ENCODE measurements at places on chromosomes 1 and 21. TPM values are rescaled to one million over a fixed set of nuclear protein-coding genes. Genes with fewer than 3 reads are reported as not detected.

UBL4B gene
- not detected for total RNA-seq

MOV10 gene
- total RNA-seq: 9.1 TPM

PRAMEF18 gene
- total RNA-seq: not detected

NSUN4 gene
- total RNA-seq: 18.2 TPM

PTAFR gene
- 1.6 TPM for total RNA-seq

PRRX1 gene
- total RNA-seq: 2.2 TPM

MAD2L2 gene
- 65.7 TPM for total RNA-seq

ERG gene
- 2.5 TPM for total RNA-seq

FCGR3A gene
- 4.1 TPM for total RNA-seq

EFNA3 gene
- 11.3 TPM for total RNA-seq

URB2 gene
- 19.1 TPM for total RNA-seq

RYR2 gene
- 61.7 TPM for total RNA-seq

ITGB2 gene
- 8.5 TPM for total RNA-seq

NFIA gene
- 84.5 TPM for total RNA-seq

APOBEC4 gene
- total RNA-seq: not detected

PCP4 gene
- total RNA-seq: 2.5 TPM

GJA8 gene
- not detected for total RNA-seq

OR10J1 gene
- total RNA-seq: not detected

UBE2U gene
- not detected for total RNA-seq

CLCNKA gene
- total RNA-seq: not detected

FLG2 gene
- total RNA-seq: not detected

PTPRF gene
- total RNA-seq: 73.2 TPM

ITLN1 gene
- total RNA-seq: not detected

FYB2 gene
- 0.94 TPM for total RNA-seq

MAP3K7CL gene
- 3.8 TPM for total RNA-seq

TNFRSF8 gene
- total RNA-seq: not detected

SPRR3 gene
- not detected for total RNA-seq

EDEM3 gene
- total RNA-seq: 72.3 TPM

MARK1 gene
- total RNA-seq: 95.8 TPM

CASZ1 gene
- 0.63 TPM for total RNA-seq

ITLN2 gene
- not detected for total RNA-seq

GNPAT gene
- 65.4 TPM for total RNA-seq

SPATA1 gene
- 0.63 TPM for total RNA-seq

LCE1E gene
- total RNA-seq: not detected

PDZK1IP1 gene
- total RNA-seq: not detected

FCGR2B gene
- not detected for total RNA-seq

RPS27 gene
- total RNA-seq: 1,626 TPM

LYPD8 gene
- not detected for total RNA-seq

KISS1 gene
- not detected for total RNA-seq

PALMD gene
- total RNA-seq: 49.1 TPM

PODN gene
- total RNA-seq: 0.94 TPM

SLC6A9 gene
- total RNA-seq: 5.9 TPM

VAV3 gene
- 5.9 TPM for total RNA-seq

TCEA3 gene
- total RNA-seq: 2.2 TPM

MAP3K21 gene
- 6.6 TPM for total RNA-seq

GUCA2B gene
- not detected for total RNA-seq

LAMC2 gene
- 0.31 TPM for total RNA-seq

ILDR2 gene
- 30.4 TPM for total RNA-seq

KPRP gene
- not detected for total RNA-seq

OLFML3 gene
- total RNA-seq: 8.1 TPM

S100A1 gene
- 0.94 TPM for total RNA-seq

CD5L gene
- not detected for total RNA-seq

PLCH2 gene
- 11.0 TPM for total RNA-seq

SMPDL3B gene
- not detected for total RNA-seq

INAVA gene
- 2.5 TPM for total RNA-seq

All from parietal lobe (tissue), 2 donors.